K562 (cell line): ENCODE measurements at places on chromosomes 2 and 18. TPM values are rescaled to one million over a fixed set of nuclear protein-coding genes. Genes with fewer than 3 reads are reported as not detected.

Gene SPTBN1
- total RNA-seq, result 56.6 and 66.8 TPM in 2 replicates

Gene MC4R
- total RNA-seq, result not detected in 2 replicates

Gene SNRPD1
- total RNA-seq, result 179 and 186 TPM in 2 replicates

Gene MC5R
- total RNA-seq, result not detected in 2 replicates

Gene CYB5A
- total RNA-seq, result 13.8 and 14.1 TPM in 2 replicates

Gene UPP2
- not detected in 2 replicates for total RNA-seq

Gene ACVR1C
- 0.36 and 0.58 TPM in 2 replicates for total RNA-seq

Gene FBXO15
- total RNA-seq, result 0.29 and 0.58 TPM in 2 replicates

Gene POTEI
- 3.7 and 3.9 TPM in 2 replicates for total RNA-seq

Gene CCDC68
- 0.74 and 1.3 TPM in 2 replicates for total RNA-seq

Gene TTC39C
- total RNA-seq, result 0.25 and 0.58 TPM in 2 replicates

Gene SGO2
- 17.1 and 17.3 TPM in 2 replicates for total RNA-seq

Gene PRSS56
- not detected in 2 replicates for total RNA-seq
